Mesenchymal stem cell (in vitro differentiated cells and primary cell): ENCODE measurements at places on chromosomes 11 and 22.

GRCh38 chr11:14898355-14898754, 6.3 kb upstream of the CYP2R1 start:
- no peak for DNase-seq

- DNase-seq: no peak
These were observed 138.4 kb downstream of the TTC17 start for GRCh38 chr11:43497144-43497543.

DNA sequence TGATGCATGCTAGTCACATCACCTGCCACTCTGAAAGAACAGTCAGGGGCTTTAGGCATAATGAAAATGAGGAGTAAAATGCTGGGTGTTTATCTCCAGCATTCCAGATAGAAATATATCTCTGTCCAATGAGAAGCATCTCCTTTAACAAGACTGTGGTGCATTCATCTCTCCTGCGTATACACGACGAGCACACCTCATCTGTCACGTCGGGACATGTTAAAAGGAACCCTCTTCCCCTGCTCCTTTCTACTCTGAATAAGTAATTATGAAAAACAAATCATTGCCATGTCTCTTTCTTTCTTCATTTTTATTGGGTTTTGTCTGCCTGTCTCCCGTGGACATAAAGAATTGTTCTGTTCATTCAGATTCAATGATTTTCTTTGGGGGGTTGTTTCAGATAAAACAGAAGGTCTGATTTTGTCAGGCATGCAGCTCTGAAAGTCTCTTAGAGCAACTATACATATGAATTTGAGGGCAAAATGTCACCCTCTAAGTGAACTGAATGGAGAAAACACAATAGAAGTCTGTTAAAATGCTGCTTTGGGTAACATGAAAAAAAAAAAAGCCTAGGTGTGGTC, 195.0 kb downstream of the MAML2 start:
- no peak for DNase-seq

- peak; percentile 81 for DNase-seq
These were observed 2.5 kb upstream of the RCN1 start for GRCh38 chr11:32088117-32088941.

GRCh38 chr11:92846491-92847125, 122.8 kb upstream of the MTNR1B start:
- no peak for DNase-seq

DNA sequence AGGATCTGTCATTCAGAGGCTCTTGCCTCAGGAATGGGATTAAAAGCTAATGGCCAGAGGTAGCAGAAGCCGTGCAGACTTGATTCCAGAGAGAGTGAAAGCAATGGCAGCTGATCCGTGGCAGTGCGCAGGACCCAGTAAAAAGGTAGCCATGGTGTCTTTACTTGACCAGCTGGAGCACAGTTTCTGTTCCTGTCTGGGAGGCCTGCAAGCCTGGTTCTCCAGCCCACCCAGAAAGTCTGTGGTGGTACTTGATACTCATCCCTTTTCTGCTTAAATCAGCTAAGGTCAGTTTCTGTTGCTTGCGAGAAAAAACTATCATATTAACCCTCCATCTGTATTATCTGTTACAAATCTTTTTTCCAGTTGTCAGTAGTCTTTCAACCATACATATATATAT, 86.7 kb downstream of the RPS6KA4 start:
- DNase-seq: no peak

DNA sequence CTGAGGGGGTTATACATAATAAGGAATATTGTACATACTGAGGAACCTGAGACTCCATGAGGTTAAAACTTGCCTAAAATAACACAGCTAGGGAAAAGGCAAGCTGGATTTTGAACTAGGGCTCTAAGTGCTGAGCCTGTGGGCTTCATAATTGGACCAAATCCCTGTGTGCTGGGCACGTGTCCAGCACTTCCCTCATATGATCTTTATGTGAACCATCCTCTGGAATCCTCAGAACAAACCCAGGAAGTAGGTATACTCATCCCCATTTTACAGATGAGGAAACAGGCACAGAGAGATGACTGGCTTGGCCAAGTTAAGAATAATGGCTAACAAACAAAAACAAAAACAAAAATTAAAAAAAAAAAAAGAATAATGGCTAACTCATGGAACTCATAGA, 14.9 kb downstream of the RTN4RL2 start:
- no peak for DNase-seq

GRCh38 chr22:50186761-50187523, 1.2 kb downstream of the TRABD start:
- peak; percentile 51 for DNase-seq

DNA sequence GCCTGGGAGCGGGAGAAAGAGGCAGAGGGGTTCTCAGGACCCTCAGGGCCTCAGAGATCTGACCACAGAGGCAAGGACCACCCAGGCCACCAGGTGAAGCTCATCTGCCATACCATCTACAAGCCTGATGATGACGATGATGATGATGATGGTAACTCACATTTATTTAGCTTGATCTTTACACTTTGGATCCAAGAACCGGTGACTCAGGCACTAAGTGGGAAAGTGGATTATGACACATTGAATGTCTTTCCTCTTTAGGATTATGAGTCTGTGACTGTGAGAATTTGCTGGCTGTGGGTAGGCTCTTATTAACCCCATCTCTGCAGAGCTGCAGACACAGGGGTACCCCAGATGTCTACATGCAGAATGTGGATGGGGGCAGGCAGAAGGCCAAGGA, 110.3 kb downstream of the DSCAML1 start:
- DNase-seq: no peak

GRCh38 chr11:87260811-87261210, 223.1 kb downstream of the TMEM135 start:
- no peak for DNase-seq

- DNase-seq: no peak
These were observed 309.0 kb downstream of the BLID start for GRCh38 chr11:121807051-121807450.

DNA sequence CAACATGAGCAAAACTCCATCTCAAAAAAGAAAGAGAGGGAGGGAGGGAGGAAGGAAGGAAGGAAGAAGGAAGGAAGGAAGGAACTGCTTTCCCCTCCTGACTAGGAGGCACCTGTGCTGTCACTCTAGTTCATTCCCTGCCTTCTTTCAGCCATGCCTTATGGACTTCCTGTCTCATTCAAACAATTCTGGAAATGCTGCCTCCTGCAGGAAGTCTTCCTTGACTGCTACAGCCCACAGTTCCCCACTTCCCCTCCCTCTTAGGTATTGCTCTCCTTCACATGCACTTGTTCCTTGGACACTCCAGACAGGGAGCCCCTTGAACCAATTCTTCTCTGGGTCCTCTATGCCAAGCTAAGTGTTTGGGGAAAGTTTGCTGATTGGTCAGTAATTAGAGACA, 31.6 kb upstream of the WNT11 start:
- DNase-seq: peak; percentile 17

GRCh38 chr11:122099374-122100036, 16.5 kb downstream of the BLID start:
- peak; percentile 53 for DNase-seq

GRCh38 chr11:32081129-32081641, 9.7 kb upstream of the RCN1 start:
- DNase-seq: peak; percentile 52

DNA sequence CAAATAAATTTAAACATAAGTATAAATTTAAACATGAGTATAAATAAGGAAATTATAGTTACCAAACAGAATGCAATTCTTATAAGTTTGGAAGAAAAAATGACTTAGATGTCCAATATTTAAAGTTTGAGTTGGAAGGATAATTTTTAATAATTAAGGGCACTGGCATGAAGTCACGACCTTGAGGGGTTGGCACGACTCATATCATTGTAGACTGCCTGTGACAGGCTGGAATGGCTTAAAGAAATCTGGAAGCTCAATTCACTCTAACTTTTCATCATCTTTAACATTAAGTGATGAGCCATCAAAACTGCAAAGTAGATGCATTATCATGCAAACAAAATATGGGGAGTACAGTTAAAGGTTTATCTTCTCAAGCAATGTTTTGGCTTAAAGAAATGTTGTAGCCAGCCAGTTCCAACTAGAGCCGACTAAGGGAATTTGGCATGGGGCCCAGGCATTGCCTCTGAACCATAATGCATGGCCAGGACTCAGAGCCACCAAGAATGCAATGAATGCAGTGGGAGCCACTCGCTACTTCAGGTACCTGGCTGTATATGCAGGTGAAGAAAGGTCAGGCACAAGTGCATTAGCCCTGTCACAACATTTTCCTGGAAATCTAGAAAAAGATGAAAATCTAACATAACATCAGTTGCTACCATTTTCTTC, 33.4 kb downstream of the PGR start:
- no peak for DNase-seq

DNA sequence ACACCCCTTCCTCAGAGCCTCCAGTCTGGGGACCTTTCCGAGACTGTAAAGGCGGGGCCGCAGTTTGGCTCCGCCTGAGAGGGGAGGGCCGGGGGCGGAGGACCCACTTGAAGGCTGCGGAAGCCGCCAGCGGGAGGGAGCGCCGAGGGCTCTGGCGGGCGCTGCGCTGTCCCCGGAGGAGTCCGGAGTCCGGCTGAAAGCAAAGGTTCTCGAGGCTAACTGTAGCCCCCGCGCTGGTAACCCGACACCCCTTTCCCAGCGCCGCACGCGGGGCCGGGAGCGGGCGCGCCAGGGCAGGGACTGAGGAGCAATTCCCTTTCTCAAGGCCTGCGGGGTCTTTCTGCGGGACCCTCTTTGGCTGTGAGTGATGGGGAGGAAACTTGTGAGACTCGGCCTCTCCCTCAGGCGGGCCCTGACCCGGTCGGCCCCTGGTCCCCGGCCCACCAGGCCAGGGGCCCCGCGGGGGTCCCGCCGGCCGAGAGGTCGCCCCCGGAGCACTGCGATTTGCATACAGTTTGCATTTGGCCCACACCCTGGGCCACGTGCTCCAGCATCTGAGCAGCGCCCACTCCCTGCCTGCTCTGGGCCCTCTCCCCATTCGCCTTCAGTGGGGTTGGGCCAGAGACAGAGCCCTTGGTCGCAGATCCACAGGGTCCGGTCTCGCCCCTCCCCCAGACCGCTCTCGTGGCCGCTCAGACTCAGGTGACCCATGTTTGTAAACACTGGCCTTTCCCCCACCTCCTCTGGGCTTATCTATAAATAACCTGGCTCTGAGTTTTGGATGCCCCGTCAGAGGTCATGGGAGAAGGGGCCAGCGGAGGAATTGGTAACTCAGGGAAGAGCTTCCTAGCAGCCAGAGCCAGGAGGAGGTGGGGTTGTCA, 519 bp upstream of the ART5 start:
- DNase-seq: peak; percentile 85

DNA sequence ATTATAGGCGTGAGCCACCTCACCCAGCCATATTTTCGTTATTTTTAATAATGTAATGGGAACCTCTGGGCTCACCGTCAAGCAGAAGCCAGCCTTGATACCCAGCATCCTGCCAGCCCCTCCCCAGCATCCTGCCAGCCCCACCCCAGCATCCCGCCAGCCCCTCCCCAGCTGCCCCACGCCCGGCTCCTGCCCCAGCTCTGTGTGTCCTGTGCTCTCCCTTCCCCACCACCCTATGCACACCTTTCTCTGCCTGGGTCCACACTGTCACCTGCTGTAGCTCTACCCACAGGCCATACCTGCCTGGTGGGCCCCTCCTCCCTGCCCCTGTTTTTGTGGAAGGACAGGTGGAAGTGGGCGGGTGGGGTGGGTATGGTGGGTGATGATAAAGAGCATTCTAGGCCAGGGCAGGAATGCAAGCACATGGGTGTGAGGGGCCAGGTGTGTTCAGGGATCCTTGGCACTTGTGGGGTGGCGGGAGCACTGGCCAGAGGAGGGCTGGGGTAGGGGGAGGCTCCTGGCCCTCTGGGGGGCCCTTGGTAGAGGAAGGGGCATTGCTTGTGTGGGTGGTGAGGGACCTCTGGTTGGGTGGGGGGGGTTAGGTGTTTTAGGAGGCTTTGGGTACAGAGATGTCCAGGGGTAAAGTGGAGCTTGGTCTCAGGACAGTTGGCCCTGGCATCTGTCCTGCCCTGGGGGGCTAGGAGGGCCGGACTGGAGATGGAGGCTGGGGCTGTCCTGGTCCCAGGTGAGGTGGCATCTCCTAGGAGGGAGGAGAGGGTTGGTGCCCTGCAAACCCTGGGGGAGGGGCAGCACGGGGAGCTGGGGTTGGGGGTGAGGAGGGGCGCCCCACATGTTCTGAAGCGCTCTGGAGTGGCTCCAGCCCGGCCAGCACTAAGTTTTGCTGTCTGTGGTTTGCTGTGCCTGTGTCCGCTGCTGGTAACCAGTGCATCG, 25.9 kb upstream of the GRAMD4 start:
- no peak for DNase-seq

DNA sequence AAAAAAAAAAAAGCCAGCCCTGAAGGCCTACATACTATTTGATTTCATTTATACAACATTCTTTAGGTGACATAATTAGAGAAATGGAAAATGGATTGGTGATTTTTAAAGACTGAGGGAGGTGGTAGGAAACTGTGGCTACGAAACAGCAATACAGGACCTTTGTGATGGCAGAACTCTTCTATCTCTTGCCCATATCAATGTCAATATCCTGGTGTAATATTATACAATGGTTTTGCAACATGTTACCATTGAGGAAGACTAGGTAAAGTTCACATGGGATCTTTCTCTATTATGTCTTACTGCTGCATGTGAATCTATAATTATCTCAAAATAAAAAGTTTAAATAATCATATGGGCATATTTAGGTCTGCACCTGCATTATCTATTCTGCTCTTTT, 371.2 kb downstream of the ETS1 start:
- no peak for DNase-seq

DNA sequence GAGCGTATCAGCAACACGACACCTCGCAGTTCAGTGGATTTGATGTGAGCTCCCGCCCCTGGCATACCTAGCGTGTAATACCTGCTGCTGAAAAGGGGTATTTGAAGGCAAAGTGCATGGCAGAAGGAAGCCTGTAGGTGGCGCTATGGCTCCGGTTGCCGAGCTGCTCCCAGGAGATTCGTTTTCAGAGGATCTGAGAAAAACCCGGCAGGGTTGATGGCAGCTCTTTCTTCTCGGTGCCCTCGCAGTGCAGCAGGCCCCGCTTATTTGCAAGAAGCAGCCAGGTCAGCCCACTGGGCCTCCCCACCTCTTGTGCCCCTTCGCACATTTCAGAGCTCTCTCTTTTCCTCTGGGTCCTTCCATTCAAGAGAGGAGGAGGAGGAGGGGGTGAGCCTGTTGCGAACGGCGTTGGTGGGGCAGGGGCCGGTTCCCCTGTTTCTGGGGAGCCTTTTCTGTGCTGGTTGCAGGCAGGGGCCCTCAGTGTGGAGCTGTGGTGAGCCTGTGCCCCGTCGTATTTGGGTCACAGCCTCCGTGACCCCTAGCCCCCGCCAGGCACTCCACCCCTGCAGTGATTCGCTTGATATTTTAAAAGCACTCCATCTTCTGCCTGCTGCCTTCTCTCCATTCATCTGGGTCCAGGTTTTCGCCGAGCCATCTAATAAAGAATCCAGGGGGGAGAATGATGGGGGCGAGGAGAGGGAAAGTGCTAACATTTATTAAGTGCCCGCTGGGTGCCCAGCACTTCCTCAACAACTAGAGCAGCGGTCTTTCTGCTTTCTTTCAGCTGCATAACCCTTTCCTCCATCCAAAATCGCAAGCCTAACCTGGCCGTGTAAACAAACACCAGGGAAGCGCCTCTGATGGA, 85.3 kb upstream of the SYT13 start:
- peak; percentile 67 for DNase-seq

- no peak for DNase-seq
These were observed 4.9 kb downstream of the TKFC start for GRCh38 chr11:61337706-61338470.

GRCh38 chr11:108069947-108070346, 51.4 kb upstream of the ACAT1 start:
- peak; percentile 62 for DNase-seq
